ENCODE measurements at places on chromosomes 5 and 9.

- no peak for DNase-seq
These were observed 21.8 kb downstream of the ANKRD31 start for GRCh38 chr5:75214928-75215327.

DNA sequence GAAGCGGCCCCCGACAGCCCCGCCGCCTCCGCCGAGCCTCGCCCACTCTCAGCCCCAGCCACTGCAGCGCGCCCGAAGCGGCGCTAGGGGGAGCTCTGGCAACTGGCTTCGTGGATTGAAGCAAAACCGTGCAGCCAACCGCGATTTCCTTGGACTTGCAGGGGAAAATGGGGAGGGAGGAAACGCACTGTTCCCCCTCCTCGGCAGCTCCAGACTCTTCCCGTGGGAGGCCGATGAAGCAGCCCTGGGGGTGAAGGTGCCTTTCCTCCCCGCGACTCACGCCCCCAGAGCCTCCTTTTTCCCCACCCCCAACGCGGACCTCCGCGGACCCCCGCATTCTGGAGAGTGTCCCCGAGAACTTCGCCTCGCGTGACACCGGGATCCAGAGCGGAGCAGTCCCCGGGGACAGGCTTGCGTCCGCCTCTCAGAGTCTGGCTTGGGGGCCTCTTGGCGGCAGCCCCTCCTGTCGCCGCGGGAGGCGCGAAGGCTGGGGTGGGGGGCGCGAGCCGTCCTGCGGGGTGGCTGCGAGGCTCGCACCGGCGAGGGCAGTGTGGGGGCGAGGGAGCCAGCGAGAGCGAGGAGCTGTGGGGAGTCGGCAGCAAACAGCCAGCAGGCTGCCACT lies 3.8 kb downstream of the IER5L start:
- peak; percentile 93 for DNase-seq

GRCh38 chr5:72110394-72111013 lies 3.2 kb downstream of the MAP1B start:
- no peak for DNase-seq

DNA sequence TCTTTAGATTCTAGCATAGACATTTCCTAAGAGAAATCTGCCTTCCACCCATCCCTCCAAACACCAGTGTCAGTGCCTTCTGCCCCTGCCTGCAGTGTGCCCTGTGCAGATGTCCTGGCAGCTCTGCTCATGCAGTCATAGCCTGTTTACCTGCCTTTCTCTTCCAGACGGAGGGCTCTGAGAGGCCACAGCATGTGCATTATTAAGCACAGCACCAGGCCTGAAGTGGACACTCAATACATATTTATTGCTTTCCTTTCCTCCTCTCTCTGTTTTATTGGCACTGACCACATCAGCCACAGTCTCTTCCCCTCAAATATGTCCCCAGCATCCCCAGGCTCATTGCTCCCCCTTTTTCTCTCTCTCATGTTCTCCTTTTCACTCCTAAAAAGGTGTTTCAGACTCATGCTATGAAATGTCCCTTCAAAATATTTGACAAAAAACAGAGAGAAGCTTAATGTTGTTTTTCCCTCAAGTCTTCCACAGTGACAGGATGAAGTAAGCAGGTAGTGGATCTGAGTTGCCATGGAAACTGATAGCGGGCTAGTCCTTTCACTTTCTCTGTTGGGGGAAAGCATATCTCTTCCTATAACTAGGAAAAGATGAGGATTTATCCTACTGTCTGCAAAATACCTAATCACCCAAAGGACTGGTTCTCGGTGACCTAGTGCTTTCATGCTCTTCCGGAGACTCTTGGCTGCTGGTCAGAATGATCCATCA lies 100.9 kb downstream of the ATP10B start:
- no peak for DNase-seq

DNA sequence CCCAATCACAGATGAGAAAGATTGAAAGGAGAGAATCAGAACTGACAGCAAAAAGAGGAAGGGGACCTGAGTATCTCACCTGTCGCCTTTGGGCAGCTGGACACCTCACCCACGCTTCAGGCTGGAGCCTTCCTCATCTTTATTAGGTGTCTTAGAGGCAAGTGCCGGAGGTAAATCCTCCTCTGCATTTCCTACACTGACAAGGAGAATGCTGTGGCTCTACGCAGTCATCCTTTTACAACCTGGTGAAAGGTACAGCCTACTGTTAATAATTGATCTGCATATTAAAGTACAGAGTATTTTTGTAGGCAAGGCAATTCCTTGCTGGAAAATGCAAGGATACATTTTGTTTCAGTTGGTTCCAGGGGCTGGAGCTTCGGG lies 34.8 kb downstream of the PRLR start:
- DNase-seq, result no peak

- DNase-seq, result no peak
These were observed 78.4 kb downstream of the DROSHA start for GRCh38 chr5:31453522-31453921.

DNA sequence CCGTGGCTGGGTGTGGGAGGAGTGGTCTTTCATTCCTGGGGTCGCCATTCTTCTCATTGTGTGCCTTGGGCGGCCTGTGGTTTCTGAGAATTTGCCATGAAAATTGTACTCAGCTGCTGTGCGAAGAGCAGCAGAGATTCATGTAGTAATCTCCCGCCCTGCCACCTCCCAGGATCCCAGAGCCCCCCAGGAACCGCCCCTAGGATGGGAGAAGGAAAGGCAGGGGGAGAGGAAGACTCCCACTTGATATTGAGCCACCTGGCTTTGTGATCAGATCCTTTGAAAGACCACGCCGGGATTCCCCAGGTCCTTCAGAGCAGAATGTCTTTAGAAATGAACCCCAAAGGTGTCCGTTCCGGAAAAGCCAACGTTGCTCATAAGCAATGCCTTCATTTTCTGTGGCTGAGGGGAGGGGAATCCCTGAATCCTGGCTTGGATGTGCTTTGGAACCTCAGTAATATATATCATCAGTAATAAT lies 27.6 kb downstream of the NEURL1B start:
- DNase-seq, result no peak

- no peak for DNase-seq
These were observed 31.4 kb upstream of the ERGIC1 start for GRCh38 chr5:172802567-172803176.

DNA sequence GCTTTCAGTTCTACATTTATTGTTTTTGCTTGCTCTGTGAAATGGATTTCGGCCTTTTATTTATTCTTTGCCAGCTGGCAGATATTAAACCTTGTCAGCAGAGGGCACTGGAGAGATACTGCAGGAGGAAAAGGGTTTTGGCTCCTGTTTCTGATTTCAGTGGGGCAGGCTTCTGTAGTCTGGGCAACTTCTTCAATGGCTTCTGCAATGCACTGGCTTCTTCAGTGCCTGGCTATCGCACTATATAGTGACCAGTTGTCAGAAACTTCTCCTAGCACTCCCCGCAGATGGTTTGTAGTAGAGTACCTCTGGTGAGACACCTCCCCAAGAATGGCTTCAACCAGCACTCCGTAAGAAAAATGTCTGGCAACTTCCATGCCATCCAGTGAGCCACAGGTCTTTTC lies 3.2 kb upstream of the NFX1 start:
- peak; percentile 80 for DNase-seq

All from A549 (cell line).